Stimulated activated CD8-positive, alpha-beta memory T cell treated with anti-CD3 and anti-CD28 coated beads, Interleukin-15, amount 100 ng/mL, for 48 hours (primary cell): ENCODE measurements at places on chromosomes 5 and 9.
A peak's percentile ranks its signal among the peaks of the same experiment; 100 is the strongest.

DNA sequence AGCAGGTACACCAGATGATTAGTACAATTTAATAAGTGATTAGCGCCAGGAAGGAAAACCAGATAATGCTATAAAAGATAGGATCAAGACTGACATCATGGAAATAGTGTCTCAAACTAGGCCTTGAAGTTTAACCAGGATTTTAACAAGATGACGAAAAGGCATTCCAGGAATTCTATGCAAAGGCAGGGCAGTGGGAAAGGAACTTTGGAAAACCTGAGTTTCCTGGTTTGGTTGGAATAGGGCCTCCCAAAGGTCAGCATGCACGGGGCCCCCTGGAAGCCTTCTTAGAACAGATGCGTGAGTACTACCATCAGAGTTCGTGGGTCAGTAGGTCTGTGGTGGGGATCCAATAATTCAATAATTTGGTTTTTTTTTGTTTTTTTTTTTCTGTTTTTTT lies 935.2 kb upstream of the DMAC1 start:
- no peak for DNase-seq

DNA sequence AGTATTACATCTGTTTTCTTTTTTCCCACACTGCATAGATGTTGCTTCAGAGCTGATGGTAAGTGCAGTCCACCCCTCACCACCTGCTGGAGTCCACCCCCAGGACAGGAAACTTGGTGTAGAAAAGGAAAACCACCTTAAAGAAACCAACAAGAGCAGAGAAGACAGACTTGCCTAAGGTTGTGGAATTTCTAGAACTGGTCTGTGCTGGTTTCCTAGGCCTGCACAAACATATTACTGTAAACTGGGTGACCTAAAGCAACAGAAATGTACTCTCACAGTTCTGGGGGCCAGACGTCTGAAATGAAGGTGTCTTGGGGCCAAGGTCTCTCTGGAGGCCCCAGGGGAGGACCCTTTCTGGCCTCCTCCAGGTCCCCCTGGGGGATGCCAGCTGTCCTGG lies 293.4 kb upstream of the IRX1 start:
- DNase-seq = no peak

DNA sequence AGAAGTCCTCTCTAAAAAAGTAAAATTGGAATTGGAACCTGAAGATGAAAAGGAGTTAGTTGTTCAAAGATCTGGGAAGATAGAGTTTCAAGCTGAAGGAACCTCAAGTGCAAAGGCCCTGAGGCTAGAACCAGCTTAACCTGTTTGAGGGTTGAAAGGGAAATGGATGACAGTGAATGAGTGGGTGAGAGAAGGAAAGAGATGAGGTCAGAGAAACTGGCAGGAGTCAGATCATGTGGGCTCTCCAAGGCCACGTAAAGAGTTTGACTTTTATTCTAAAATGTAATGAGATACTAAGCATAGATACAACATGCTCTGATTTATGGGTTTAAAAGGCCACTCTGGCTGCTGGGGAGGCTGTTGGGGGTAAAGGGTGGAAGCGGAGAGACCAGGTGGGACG lies 2.5 kb upstream of the RAD23B start:
- DNase-seq = no peak

GRCh38 chr5:173001229-173001841 lies 17.8 kb downstream of the ATP6V0E1 start:
- DNase-seq = no peak

GRCh38 chr9:94441796-94442195 lies 113.1 kb upstream of the PCAT7 start:
- DNase-seq = no peak

GRCh38 chr9:126146254-126147145 lies 180.1 kb upstream of the MVB12B start:
- peak; percentile 3 for DNase-seq
